Mesothelial cell of epicardium (in vitro differentiated cells): ENCODE measurements at places on chromosomes 13 and 19.

GRCh38 chr13:20140487-20140886 is 20.4 kb downstream of the GJA3 start:
- peak; percentile 34 for DNase-seq

DNA sequence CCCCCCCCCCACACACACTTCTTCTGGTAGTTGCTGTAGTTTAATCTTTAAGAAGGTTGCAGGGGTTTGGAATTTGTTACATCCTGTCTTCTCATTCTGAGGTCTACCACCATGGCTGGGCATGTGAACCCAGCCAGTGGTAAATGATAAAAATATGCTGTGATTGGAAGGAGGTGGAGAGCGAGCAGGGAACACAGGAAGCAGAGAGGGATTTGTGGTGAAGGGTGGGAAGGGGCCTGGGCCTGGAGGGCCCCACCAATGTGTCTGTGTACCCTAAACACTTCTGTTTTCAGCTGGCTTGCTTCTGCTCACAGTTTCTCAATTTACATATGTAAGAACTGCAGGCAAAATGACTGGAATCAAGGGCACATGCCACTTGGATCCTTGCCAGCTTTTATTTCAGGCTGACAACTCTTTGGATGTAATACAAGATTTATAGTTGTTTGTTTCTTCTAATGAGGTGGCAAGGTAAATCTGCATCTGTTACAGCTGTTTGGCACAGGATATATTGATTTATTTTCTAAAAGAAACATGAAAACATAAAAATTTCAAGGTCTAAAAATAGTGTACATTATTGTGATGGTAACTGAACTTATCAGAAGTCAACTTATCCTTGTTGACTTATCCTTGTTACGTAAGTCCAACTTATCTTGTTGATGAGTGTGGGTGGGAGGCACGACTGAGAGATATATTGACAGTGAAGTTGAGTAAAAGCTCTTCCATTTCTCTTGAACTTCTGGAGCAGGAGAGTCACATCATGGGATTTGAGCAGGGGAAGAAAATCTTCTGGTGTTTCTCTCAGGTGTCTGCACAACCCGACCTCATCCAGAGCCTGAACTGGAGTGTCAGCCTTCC is 313.2 kb downstream of the SHISA2 start:
- no peak for DNase-seq

- no peak for DNase-seq
Observed at GRCh38 chr13:66585669-66586203, 644.4 kb downstream of the PCDH9 start.

GRCh38 chr13:84263354-84264069 is 381.2 kb upstream of the SLITRK1 start:
- no peak for DNase-seq

- no peak for DNase-seq
Observed at GRCh38 chr19:19039901-19040300, 6.5 kb downstream of the ARMC6 start.

- no peak for DNase-seq
Observed at GRCh38 chr13:33612641-33613638, 205.0 kb upstream of the RFC3 start.

- no peak for DNase-seq
Observed at GRCh38 chr19:37975071-37975470, 68.1 kb downstream of the SIPA1L3 start.

DNA sequence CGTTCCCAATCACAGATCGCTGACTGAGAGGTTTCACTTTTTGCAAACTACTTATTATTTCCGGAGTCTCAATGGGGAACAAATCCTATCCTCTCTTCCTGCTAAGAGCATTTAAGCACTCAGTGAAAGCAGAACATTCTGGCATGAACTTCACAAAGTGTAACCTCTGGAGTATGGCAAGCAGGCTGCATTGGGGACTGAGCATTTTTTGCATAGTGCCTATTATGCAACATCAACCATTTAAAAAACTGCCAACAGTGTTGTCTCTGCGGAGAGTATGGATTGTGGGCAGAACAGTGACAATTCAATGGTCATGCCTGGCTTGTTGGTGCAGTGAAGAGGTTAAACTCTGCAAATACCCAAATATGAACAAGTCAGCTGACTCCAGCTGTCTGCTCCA is 484.6 kb downstream of the OLFM4 start:
- DNase-seq, result no peak

- DNase-seq, result no peak
Observed at GRCh38 chr19:49949742-49950589, 11.0 kb downstream of the SIGLEC11 start.
